ENCODE measurements at places on chromosomes 12 and 14. TPM values are rescaled to one million over a fixed set of nuclear protein-coding genes. Genes with fewer than 3 reads are reported as not detected.

GRCh38 chr12:75969768-75970167, 61.8 kb downstream of the PHLDA1 start:
- DNase-seq: no peak

DNA sequence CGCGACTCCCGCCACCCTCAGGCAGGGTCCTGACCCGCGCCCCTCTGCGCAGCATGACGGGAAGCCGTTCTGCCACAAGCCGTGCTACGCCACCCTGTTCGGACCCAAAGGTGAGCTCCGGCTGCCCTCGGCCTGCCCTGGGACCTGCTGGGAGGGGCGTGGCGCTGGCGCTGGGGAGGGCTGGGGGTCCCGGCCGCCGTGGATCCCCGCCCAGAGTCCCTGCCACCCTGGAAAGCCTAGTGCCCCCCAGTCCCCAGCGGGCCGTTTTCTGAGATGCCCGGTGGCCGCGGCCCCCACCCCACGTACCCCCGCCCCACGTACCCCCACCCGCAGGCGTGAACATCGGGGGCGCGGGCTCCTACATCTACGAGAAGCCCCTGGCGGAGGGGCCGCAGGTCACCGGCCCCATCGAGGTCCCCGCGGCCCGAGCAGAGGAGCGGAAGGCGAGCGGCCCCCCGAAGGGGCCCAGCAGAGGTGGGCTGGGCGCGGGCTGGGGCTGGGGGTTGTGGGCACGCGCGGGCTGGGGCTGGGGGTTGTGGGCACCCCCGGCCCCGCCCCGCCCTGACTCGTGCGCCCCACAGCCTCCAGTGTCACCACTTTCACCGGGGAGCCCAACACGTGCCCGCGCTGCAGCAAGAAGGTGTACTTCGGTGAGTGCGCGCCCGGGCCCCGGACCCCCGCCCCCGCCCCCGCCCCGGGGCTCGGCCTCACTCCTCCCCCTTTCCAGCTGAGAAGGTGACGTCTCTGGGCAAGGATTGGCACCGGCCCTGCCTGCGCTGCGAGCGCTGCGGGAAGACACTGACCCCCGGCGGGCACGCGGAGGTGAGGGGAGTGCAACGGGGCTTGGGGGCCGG, 4.0 kb downstream of the CRIP2 start:
- no peak for DNase-seq

GRCh38 chr14:72164420-72165228, 232.4 kb downstream of the RGS6 start:
- DNase-seq: no peak

DNA sequence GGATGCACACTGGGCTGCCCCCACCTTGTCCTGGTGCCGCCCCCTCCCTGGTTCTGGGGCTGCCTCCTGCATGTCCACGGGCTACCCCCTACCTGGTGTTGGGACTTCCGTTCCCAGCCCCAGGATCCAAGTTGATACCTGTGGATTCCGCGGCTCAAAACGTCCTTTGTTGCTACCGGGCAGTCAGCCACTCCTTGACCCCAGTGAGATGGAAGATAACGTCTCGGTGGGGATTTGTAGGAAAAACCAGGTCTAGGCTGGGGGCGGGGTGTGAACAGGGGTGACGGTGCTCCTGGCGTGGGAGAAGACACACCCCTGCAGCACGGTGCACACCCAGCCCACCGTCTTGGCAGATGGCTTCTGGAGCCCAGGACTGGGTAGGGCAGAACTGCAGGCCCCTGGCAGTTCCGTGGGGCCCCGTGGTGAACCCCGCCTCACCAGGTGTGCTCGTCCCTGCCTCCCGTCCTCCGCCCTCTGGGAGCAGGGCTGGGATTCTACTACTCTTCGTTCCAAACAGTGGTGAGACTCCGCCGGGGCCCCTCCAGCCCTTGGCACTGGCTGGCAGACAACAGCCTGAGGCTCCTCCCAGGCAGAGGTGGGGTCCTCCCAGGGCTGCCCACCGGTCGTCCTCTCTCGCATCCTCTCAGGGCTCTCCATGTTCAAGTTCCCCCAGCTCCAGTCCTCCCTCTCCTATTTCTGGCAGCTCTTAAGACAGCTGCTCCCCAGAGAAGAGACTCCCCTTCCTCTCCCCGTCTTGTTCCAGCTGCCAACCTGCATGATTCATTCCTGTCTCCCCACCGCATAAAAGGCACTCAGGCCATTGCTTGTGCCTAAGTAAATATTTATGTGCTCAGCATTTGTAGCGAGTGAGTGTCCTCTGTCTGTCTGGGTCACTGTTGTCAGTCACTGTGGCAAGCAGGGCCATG, 75.5 kb downstream of the FBXL14 start:
- DNase-seq: peak; percentile 32

DNA sequence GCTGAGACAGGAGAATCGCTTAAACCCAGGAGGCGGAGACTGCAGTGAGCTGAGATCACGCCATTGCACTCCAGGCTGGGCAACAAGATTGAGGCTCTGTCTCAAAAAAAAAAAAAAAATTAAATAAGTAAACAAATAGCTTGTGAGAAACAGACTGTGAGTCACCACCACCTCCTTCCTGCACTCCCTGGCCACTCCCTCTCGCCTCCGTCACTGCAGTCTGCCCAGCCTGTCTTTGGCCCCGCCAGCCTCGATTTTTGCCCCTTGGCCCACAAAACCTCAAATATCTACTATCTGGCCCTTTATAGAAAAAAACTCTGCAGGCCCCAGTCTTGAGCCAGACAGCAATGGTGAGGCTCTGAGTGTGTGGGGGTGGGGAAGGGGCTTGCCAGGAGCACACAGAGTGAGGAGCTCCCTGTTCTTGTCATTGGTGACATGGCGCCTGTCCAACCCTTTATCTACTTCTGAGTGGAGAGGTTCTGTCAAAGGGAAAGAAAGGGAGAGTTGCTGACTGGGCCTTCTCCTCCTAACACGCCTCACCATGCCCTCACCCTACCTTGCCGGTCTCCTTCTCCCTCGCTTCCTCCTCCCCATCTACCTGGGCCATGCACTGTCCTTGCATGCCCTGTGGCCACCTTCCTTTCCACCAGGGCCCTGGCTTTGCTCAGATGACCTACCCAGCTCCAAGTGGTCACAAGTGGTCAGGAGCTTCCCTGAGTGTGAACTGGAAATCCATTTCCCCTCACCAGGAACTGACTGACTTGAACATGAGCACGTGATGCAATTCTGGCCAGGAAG, 22.1 kb downstream of the LGMN start:
- peak; percentile 39 for DNase-seq

DNA sequence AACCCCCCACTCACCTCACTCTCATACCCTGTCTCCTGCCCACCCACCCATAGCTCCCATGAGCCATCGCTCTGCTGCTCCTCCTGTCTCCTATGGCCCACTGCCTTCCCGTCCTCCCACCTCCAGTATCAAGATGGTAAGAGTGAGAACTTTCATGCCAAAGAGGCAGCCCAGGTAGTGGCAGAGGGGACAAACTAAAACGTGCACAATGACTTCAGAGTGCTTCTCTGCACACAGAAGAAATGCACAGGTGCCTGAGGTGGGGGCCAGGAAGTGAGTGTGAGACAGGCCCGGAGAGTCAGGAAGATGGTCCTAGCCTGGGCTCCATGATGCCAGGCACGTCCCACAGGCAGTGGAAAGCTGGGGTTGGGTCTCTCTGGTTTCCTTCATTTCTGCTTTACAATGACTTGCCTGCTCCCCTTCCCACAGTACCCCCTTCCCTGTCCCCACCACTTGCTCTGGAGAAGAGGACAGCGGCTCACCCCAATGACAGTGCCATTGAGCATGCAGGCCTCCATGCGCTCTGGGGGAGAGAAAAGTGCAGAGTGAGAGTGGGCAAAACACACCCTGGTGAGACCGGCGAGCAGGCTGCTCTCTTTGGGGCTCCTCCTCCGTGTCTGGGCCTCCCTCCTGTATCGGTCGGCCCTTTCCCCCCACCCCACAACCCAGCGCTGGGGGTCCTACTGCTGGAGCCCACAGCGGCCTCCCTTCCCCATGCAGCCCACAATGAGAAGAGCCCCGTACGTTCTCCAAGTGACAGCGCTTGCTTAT, 22.8 kb upstream of the ANO2 start:
- no peak for DNase-seq

The RERG gene
- total RNA-seq: not detected

All from HCT116 (cell line).